OCI-M1 (cell line): ENCODE measurements at places on chromosomes 16 and 17.

- no peak for DNase-seq
Measured at GRCh38 chr17:79620207-79621038, 9.6 kb upstream of the RBFOX3 start.

GRCh38 chr16:1762879-1763520 is 8.3 kb downstream of the NME3 start:
- no peak for DNase-seq

- DNase-seq, result no peak
Measured at GRCh38 chr16:87956098-87956364, 4.8 kb downstream of the BANP start.

DNA sequence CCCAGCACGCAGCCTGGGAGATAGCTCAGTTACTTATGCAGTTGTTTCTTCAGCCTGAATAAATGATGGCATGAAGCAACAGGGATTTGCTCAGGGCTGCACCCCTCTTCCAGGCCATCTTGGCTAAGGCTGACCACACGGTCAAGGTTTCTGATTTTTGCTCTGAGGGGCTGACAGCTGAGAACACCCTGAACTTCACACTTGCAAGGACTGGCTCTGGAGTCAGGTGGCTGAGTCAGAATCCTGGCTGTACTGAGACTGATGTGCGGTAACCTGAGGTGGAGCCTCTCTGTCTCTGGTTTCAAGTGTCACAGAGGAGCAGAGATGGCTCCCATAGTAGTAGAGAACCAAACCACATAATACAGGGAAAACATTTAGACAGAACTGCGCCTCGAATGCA is 4.8 kb downstream of the MTHFSD start:
- DNase-seq, result no peak

DNA sequence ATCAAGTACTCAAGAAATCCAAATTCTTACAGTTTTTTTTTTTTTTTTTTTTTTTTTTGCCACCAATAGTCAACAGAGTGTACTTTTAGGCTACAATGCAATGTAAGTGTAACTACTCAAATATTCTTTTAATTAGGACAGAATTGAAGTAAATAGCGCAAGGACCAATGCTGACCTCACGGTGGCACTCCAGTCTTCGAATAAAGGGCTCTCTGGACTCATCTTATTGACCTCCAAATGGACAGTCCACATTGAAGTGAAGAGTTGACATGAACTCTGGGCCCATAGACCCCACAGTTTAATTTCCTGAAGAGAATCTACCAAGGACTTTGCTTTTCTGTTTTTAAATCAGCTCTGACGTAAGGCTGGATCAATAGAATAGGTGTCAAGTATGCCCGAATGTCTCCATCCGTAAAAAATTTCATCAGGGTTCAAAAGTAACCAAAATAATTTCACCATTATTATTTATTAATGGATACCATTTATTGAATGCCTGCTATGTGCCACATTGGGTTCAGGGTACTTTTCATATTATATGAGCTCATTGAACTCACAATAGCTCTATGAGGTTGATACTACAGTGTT is 7.3 kb upstream of the DDX52 start:
- peak; percentile 70 for DNase-seq

- no peak for DNase-seq
Measured at GRCh38 chr17:2057175-2057759, 2.4 kb downstream of the HIC1 start.

DNA sequence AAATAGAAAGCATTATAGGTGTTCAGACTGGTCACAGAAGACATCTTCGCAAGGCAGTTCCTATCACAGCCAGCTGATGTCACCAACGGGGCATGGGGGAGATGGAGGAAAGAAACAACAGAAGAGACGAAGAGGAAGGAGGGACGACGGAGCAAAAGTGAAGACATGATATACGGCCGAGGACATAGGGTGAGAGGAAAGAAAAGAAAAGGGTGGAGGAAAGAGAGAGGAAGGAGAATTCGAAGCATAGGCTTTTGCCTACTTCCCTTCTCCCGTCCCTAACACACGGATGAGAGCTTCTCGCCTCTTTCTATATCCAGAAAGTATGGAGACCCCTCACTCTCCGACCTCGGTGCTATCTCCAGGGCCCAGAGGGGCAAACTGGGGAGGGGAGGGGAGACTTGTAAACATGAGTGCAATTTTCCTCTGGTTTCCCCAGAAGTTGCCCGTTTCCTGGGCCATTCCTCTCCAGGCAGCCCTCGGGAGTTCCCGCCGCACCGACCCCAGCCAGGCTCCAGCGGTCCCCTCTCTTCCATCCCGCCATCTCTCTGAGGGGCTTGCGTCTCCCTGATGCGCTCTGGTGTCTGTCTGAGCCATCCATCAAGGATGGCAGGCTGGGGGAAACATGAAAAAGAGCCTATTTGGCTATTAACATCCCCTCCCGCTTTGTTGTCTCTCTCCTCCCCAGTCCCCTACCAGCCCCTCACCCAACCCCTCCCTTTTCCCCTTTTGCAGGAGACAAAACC is 26.0 kb downstream of the COPZ2 start:
- DNase-seq, result peak; percentile 84

GRCh38 chr17:77783991-77784820 is 174.3 kb upstream of the TNRC6C start:
- DNase-seq, result no peak

DNA sequence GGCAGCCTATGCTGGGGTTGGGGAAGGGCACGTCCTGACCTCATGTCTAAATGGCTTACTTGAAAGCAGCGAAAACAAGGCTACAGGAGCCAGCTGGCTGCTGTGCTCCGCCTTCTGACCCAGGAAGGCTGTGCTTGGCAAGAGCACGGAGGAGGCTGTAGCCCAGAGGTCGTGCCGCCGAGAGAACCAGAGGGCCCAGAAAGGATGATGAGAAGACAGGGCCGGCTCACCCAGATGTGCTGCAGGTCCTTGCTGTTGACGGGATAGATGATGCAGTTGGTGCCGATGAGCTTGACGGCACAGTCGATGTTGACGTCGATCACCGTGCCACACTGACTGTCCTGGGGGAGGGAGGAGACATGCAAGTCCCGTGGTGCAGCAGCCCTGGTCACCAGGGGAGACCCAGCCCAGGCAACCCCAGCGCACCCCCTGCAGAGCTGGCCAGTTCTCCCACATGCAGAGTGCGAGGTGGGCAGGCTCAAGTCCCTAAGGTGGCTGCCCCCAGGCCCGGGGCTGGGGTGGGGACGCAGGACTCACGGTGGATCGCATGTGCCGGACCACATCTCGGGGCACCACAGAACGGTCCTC is 20.7 kb downstream of the SPHK1 start:
- no peak for DNase-seq

- no peak for DNase-seq
Measured at GRCh38 chr16:85251225-85251760, 139.0 kb upstream of the CIBAR2 start.

- no peak for DNase-seq
Measured at GRCh38 chr16:64459402-64459801, 662.5 kb downstream of the CDH11 start.

GRCh38 chr16:30875871-30876801 is 17.7 kb downstream of the BCL7C start:
- peak; percentile 96 for DNase-seq

DNA sequence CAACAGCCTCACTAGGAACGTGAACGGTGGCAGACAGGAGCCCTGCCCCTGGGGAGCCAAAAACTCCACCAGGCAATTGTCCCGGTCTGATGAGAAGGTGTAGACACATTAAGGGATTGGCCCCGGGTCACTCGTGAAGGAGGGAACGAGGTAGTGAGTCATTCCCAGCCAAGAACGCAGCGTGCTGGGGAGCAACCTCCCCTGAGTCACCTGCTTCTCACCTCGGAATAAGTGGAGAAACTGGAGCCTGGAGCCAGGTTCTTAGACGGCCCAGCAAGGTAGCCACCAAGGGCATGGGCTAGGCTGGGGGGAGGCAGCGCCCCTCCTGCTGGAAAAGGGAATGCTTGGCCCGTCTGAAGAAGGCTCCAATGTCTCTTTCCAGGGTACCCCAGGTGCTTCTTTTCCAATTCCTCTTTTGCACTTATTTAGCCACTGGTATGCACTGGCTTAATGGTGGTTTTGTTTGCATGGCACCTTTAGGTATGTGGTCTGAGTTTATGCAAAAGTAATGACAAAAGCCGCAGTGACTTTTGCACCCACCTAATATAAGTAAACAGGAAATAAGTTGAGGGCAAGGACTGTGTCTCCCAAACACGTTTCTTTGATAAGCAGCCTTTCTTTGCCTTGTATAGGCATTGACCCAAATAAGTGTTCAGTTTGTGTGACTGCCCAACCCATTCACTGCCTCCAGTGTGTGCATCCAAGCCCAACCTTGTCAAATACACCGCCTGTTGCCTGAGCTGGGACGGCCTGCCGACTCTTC is 1.8 kb upstream of the HELZ start:
- no peak for DNase-seq

DNA sequence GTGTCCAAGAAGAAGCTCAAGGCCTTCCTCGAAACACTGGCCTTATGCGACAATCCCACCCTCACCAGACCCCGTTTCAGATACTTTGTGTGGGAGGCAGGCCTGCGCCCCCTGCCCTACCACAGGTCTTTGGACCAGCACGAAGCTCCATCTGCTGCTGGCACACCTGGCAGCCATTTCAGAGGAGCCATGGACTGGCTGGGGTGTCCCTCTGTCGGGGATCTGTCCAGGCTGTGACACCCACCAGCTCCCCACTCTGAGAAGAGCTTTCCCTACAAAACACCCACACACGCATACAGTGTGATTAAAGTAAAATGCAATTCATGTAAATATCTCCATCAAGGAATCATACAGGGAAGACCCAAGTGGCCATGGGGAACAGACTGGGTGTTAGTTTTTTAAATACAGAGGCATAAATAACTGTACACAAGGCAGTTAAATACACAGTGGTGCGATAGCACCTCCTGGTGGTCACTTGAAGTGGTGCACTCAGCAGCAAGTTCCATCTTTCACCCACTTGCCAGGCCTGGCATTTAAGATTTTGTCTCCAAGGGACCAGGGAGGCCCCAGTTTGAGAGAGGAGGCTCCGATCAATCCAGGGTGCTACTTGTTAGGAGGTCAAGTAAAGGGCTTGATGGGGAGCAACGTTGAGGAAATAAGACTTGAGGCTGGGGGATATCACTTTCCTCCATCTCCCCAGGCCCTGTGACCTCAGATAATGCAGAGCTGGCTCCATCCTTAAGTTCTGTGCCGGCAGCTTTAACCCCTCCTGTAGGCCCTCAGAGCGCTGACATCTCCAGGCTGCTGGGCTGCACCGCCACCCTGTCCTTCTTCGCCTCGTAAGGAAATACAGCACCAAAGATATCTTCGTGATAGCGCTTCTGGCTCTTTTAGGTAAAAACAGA is 43.6 kb downstream of the NOS2 start:
- peak; percentile 85 for DNase-seq

GRCh38 chr16:12265108-12265507 is 288.6 kb downstream of the SNX29 start:
- no peak for DNase-seq

DNA sequence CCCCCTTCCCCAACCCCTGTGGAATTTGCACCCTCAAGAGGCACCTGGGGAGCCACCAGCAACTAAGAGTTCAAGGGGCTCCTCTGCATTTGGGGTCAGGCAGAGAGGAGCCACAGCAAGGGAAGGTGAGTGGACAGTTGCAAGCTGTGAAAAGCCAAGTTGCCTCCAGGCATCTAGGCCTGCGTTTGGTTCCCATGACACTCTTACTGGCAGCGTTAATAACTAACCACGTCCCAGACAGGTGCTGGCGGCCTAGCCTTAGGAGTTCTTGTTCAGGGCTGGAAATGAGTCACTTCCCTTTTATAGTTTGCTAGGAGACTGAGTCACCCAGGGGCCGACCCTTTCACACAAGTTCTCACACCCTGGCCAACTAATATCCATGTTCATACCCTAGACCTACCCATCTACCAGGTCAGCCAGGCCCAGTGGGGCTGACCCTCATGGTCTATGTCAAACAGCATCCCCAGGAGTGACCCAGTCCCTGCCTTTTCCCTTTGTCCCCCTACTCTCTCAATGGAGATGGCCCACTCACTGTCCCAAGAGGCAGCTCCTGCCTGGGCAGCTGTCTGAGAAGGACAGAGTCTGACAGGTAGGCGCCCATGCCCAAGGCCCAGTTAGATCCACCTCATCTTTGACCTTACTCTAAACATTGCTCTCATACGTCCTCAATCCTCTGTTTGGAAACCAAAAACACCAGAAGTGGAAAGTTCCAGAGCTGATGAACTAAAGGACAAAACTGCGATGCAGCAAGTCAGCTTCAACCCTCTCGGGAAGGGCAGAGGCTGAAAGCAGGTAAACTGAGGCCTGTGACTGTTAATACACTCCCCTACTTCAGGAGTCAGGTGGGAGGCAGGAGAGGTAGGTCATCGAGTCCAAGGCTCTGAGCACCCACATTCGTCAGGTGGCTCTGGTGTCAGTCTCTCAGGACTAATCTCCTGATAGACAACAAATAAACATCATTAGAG is 300.6 kb downstream of the SOX9 start:
- peak; percentile 1 for DNase-seq

GRCh38 chr17:52546493-52546892 is 388.0 kb upstream of the CA10 start:
- DNase-seq, result no peak

GRCh38 chr17:2090804-2091534 is 36.1 kb downstream of the HIC1 start:
- DNase-seq, result no peak
